Anterior cingulate cortex (tissue), 58 donors: ENCODE measurements at places on chromosomes 6 and 20.

DNA sequence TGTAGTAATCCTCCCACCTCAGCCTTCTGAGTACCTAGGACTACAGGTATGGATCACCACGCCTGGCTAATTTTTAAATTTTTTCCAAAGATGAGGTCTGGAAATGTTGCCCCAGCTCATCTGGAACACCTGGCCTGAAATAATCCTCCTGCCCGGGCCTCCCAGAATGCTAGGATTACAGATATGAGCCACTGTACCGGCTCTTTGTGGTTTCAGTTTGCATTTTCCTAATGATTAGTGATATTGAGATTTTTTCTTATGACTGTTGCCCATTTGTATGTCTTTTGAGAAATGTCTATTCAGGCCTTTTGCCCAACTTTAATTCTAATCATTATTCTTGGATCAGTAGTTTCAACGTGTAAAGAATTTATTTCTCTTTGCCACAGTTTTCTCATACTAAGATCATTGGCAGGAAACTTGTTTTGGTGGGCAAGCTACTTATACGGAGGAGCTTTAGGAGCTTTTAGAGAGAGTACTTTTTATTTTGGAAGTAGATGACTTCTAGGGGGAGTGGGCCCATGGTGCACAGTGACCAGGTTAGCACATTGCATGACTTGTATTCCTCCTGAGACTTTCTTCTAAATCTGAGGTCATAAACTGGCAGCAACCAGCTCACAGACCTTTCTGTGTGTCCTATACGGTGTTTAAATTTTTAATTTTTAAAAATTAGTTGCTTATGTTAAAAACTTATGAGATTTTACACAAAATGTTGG, 62.3 kb downstream of the STK4 start:
- DNase-seq, result no peak

GRCh38 chr6:34657037-34657306, 39.6 kb downstream of the ILRUN start:
- DNase-seq, result no peak

GRCh38 chr6:93252930-93253329, 166.4 kb downstream of the EPHA7 start:
- DNase-seq, result no peak

DNA sequence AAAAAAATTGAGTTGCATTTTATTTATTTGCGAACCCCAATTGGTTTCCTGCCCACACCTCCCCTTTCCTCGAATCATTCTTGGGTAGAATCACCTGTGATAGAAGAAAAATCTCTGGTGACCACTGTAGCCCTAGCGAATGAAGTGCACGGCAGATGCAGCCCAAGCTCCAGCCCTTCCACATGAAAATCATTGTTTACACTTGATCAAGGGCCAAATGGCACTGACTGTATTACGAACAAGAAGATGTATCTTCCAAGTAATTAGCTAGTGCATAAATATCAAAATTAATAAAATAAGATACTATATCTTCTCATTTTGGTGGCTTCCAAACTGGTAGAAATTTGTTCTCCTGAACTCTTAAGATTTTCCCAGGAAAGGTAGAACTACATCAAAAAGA, 93.4 kb upstream of the ARID1B start:
- DNase-seq, result no peak

GRCh38 chr6:103335412-103335811, 1524.3 kb downstream of the HACE1 start:
- no peak for DNase-seq

GRCh38 chr6:116764629-116764960, 924 bp downstream of the FAM162B start:
- no peak for DNase-seq
